NCI-H1417 treated with DMSO at 0.1 percent for 48 hours (cell line): ENCODE measurements at places on chromosomes 5 and 9.

GRCh38 chr9:137919649-137920141, 42.1 kb downstream of the CACNA1B start:
- DNase-seq, result no peak

DNA sequence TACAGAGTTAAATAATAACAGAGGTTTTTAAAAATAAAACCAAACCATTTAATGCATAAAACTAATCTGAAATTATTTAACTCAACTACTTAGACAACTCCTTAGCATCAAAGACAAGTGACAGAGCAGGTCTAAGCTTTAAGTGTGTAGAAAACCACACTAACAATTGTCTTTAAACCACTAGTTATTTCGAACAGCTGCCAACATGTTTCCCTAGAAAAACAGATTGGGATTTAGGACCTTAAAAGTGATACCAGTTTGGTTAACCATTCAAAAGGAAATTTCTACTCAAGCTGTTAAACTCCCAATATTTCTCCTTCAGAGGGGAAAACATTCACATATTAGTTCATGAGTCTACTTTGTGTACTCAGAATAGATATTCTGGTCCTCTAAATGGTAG, 208.7 kb downstream of the BNC2 start:
- no peak for DNase-seq

- no peak for DNase-seq
Observed at GRCh38 chr9:18238752-18239447, 235.1 kb upstream of the ADAMTSL1 start.

DNA sequence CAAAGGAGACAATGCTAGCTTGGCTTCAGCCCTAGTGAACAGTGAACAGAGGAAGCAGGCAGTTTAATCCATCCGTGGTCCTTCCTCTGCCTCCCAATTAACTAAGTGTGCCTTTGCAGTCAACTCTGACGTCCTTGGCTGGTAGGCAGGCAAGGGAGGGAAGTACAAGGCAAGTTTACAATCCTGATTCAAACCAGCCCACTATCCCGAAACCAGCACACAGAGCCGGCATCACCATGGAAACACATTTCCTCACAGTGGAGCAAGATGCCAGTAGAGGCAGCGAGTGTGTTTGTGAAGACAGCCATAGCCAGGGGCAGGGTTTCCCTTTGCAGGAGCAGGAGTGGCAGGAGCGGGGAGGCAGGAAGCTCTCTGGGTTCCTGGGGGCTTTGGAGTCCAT, 73.9 kb downstream of the GOLPH3 start:
- DNase-seq, result no peak

DNA sequence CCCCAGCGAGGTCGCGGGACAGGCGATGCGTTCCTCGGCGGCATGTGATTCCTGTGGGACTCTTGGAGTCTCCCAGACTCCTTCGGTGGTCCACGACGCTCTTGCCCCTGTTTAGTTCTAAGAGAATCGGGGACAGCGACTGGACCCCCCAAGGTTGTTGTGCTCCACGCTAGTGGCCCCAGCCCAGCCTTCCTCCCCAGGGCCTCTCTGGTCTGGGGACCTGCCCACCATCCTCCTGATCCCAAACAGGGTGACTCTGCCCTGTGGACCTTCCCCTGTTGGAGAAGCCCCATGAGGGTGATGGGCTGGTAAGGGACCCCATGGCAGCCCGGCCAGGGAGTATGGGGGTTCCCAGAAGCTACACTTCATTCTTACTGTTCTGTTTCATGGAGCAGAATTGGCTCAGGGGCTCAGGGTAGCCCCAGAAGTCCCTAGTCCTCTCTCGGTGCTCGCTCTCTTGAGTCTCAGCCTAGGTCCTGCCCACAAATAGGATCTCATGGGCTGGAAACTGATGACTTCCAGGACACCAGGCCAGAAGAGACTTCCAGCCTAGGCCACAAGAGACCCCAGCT, 880 bp downstream of the CARD19 start:
- DNase-seq, result no peak

DNA sequence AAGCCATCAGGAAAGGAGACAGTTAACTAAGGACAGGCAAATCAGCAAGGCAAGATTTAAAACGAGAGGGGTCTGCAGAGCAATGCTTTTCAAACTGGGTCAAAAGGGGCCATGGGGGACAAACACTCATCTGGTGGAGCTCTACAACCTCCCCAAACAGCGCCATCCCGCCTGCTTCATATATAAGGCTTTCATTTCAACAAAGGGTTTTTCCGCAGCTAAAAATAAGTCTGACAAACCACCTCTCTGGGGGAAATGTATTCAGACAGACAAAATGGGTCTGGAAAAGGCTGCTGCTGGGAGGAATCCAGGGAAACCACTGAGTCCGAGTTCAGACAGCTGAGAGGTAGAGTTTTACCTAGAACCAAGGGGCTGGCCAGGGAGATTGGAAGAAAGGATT, 8.3 kb upstream of the SEPTIN8 start:
- DNase-seq, result no peak

GRCh38 chr5:132831095-132831860, 831 bp upstream of the SHROOM1 start:
- no peak for DNase-seq

DNA sequence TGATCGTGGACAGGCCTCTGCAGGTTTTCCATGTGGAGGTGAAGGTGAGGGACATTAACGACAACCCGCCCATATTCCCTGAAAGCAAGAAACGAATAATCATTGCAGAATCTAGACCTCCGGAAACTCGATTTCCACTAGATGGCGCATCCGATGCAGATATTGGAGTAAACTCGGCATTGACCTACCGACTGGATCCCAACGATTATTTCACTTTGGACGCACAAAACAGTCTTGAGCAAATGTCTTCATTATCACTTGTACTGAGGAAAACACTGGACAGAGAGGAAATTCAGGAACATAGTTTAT, 621 bp downstream of the PCDHA13 start:
- no peak for DNase-seq

DNA sequence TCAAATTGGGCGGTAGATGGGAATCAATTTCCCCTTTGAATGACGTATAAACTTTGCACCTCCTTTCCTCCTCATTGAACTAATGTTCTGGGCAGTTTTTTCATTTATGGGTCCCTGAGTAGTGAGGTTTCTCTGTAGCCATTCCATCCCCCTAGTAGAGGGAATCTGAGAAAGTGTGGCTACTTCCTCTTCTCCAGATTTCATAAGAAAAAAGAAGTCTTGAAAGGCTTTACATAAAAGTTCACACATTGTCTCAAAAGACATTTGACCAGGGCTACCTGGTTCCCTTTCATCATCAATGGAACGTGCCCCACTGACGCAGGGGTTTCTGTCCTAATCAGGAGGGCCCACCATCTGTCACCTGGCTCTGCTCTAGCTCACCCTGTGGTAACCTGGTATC, 57.3 kb downstream of the CTSL start:
- DNase-seq, result no peak

DNA sequence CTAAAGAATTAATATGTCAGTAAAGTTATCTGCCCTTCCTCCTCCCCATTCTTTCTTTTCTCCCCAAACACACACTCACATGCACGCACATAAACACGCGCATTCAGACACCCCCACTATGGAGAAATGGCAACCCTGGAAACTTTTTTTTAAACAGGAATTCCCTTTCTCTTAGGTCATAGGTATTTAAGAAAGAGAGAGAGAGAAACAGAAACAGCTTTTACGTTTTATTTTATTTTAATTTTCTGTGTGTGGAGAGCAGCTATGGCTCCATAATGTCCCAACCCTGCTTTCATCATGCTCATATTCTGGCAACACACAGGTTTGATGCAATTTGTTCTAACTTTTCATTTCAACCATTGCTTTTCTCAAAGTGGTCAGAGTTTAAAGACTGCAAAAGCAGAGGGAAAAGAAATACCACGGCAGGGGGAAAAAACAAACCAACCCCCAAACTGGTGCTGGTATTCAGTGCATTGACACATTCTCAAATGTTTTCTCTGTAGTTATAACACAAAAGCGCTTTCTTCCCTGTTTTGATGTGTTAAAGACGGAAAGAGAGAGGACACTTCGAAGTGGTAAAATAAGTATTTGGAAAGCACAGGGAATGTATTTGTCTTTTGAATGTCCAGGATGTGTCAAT, 126.0 kb upstream of the TMEM161B start:
- no peak for DNase-seq
